ENCODE measurements at places on chromosomes 7 and 10.

GRCh38 chr10:29106287-29106686 is 182.6 kb upstream of the LYZL1 start:
- no peak for DNase-seq

- DNase-seq: no peak
Observed at GRCh38 chr10:21172930-21173801, 276.1 kb upstream of the NEBL start.

DNA sequence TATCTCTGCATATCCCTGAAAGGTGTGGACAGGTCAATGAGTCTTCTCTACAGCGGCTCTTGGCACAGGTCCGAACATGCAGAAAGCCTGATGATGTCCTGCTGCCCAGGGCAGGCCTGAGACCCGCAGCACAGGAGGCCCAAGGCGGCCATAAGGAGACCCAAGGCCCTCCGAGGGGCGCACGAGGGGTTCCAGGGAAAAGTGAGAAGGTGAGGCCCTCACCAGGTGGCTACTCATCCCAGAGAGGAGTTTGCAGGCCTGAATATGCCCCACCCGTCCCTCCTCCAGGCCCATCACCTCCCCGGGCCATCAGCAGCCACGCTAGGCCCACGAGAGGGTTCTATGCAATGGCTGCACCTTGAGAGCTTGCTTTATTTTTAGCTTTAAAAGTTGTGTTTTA is 173.4 kb upstream of the RHEB start:
- DNase-seq: no peak

GRCh38 chr7:44367475-44368043 is 42.2 kb upstream of the CAMK2B start:
- DNase-seq: no peak

DNA sequence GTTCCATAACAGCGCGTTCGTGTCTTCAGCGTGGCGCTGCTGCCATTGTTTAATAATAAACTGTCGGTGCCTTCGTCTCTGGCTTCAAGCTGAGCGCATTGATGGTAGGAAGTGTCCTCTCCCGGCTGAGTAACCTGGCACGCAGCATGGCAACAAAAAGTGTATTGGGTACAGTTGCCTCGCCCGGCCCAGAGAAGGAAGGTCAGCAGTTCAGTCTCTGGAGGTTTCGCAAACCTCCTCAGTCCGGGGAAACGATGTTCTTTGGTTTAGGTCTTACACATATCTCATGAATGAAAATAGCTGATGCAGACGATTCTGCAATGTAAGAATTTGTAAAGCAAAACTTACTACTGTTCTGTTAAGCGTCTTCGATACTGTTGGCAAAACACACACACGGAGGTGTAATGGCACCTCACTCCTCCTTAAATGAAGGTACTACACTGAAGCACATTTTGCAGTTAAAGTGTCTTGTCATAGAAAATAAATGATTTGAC is 739 bp upstream of the CCDC186 start:
- DNase-seq: peak; percentile 85

DNA sequence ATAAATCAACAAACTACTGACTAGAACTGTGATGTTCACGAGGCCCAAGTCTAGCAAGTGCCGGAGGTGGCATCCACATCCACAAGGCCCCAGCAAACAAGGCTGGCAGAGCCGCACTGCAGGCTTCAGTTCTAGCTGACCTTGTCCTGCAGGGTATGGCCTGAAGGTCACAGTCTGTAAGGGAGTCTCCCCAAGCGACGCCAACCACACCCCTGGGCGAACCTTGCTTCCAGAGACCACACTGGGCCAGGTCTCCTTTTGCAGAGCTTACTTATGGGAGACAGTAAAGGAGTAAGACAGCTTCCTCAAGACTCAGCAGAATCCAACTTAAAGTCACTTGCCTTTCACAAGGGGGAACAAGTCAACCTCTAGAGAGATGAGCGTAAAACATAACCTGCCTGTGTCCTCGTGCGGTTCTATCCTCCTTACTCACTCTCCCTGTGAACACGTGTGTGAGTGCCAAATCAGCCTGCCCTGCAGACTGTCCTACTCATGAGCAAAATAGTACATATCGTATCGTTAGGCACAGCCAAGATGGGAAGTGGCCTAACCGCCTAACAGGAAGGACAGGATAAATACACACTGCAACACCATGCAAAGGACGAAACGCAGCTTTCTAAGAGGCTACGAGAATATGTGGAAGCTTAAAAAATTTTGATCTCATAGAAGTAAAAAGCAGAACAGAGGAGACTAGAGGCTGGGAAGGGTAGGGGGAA is 22.7 kb downstream of the FAM53B start:
- DNase-seq: peak; percentile 66

GRCh38 chr10:46231087-46231486 is 55.7 kb upstream of the ANTXRL start:
- DNase-seq: no peak

DNA sequence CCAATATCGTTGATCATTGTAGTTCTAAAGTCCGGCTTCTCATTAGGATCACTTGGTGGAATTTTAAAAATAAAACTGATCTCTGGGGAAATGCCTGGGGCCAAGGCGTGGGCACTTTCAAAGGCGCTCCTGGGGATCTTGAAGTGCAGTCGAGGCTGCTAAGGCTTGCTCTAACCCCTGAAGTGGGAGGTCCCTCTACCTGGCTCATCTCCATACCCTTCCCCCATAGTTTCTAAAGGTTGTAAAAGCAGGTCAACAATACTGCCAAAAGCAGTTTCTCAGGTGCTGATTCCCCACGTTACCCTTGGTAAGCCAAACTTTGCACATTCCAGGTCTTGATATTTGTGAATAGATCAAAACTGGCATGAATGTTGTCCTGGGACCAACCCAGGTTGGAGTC is 79.0 kb upstream of the SP8 start:
- DNase-seq: no peak

GRCh38 chr10:71285180-71285545 is 33.9 kb upstream of the SLC29A3 start:
- DNase-seq: peak; percentile 21

GRCh38 chr10:86345859-86346798 is 20.5 kb downstream of the GRID1 start:
- no peak for DNase-seq

DNA sequence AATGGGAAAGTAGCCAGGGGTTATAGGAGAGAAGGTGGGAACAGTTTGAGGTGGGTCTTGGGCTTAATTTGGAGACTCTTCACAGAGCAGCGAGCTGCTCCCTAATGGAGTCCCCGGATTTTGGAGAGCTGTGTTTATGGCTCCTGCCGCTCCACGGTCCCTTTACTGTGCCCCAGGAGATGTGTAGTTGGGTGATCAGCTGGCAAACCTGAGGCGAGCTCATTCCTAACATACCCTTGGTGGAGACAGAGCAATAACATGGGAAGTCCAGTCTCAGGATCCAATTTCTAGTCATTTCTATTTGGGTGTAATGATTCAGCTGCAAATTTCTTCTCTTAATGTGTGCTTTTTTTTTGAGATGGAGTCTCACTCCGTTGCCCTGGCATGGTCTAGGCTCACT is 1.5 kb downstream of the GARIN1A start:
- DNase-seq: no peak

GRCh38 chr10:114930320-114930719 is 7.7 kb upstream of the TRUB1 start:
- no peak for DNase-seq

DNA sequence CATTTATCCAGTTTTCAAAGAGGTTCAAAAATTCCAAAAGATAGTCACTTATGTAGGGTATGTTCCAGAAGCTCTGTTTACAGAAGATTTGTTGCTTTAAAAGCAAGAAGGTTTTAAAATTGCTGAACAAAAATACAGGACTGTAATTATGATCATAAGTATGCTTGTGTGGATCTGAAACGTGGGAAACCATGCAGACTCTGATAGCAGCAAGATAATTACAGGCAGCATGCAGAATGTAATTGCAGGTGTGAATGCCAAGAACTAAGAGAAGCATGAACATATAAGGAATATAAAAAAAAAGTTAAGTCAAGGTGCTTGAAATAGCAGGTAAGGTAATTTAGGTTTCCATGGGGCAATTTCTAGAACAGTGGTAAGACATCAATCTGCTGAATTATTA is 405.7 kb downstream of the ARL4A start:
- DNase-seq: no peak

GRCh38 chr10:20993830-20994527 is 96.9 kb upstream of the NEBL start:
- no peak for DNase-seq

DNA sequence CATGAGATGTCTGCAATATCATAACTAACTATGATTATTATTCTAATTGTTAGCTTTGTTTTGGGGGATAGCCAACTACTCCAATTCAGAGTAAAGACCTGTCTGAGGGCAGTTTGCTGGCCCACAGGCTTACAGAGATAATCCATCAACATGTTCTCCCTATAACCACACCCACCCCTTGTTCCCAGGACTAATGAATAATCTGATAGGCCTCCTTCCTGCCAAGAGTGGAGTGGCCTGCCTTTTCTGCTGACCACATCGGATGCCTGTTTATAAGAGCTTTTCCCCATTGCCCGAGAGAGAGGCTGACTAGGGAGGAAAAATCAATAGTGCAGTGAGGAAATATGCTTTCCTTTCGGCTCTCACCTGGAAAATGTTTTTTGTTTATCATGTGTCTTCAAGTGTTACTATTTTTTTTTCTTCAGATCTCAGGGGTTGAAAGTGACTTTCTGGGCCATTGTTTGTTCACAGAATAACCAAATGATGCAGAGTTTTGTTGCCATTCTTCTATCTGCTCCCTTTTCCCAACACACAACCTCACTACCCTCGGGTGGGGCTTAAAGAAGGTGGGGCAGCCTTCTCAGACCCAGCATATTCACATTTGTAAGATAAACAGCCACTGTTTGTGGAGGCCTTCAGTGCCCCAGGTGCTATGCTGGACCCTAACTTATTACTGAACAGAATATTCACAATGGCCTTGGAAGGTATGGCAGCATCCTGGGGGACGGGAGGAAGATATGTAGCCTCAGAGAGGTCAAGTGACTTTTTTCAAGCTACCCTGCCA is 38.4 kb downstream of the PLPP4 start:
- DNase-seq: no peak

DNA sequence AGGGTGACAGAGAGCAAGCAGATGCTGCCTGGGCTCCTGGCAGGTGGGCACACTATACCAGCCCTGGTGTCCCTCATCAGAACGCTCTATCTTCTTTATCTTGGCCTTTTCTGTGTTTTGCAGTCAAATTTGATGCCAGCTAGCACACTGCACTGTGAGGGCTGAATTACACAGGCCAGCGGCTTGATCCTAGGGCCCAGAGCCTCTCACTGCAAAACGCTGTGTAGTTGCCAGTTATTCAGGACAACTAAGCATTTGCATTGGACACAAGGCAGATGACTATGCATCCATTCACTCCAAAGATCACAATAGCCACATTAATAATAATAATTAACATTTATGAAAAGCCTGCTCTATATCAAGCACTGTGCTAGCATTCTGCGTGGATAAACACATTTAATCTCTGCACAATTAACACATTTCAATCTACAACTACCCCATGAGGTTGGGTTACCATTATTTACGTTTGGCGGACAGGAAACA is 100.3 kb downstream of the PAXIP1 start:
- no peak for DNase-seq

DNA sequence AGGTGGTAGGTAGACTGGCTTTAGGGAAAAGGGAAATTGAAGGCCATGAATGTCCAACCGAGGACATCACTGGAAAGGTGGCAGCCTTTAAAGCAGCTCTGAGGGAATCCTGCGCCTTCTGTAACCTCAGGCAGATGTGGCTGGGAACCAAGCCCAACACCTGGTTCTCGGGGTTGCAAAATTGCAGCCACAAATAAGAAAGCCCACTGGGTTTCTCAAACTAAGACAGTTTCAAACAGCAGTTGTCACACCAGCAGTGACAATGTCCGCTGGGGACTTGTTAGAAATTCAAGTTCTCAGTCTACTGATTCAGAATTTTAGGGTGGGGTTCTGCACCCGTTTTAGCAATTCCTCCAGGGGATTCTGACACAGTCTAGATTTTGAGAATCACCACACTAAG is 42.7 kb upstream of the STEAP1B start:
- no peak for DNase-seq

DNA sequence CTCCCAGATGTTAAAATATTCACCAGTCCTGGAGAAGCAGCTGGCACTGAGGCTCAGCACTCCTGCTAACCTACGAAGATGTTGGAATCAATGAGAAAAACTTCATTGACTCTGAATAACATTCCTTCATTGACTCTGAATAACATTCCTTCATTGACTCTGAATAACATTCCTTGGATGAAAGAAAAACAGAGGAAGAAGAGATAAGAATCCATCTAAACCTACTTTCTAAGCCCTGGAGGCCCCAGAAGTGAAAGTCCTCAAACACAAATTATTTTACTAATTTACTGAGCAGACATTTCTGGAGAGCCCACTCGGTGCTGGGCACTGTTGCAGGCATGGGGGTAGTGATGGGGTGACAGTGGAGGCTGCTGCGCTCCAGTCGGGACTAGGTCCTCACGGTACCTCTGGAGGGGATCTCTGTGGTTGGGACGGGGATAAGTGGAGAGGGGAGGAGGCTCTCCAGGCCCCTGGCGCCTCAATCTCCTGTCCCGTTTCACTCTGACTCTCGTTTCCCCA is 254.1 kb downstream of the WDR37 start:
- no peak for DNase-seq

GRCh38 chr7:133183042-133183794 is 69.7 kb upstream of the EXOC4 start:
- DNase-seq: no peak

- no peak for DNase-seq
Observed at GRCh38 chr10:61847087-61847486, 54.4 kb upstream of the ARID5B start.

DNA sequence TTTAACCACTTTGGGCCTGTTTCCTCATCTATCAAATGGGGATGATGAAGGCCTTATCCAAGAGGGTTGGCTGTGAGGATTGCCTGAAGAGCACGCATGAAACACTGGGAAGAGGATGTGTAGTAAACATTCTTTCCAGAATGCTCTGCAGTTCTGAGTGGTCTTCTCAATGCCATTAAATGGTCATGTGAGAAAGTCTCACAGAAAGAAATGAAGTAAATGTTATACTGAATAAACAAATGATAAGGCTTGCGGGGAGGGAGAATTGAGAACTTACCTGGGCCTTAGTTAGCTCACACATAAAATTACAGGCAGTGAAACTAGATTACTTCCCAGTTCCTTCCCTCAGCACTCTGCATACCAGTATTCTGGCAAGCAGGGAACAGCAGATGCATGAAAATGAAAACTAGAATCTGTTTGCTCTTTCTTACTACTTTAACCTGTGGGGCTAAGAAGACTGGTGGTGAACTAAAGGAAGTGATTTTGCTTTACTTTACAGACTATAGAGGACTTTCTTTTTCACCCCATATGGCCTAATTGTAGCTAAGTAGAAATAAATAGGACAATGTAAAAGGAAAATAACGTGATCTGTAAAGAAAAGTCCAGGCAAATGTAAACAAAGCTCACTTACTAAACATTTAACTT is 135.3 kb upstream of the CCDC6 start:
- no peak for DNase-seq

DNA sequence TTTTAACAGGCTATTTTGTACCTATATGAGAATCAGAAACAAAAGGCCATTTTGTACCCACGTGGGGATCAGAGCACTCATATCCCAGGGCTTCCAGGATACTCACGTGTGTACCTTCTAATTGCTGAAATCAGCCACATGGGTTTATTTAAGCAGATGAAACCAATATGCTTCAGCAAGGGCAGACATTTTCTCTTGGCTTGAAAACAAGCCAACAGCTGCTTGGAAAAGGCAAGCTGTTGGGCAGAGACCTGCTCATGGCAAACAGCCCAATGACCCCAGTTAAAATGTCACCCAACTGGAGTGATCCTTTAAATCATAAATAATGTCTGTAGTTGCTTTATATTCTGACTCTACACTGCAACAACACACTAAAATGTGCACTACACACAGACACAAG is 26.5 kb upstream of the TOMM7 start:
- DNase-seq: no peak

- DNase-seq: no peak
Observed at GRCh38 chr7:151948039-151948438, 8.2 kb upstream of the GALNTL5 start.
